ENCODE measurements at places on chromosomes 5 and 9.
A peak's percentile ranks its signal among the peaks of the same experiment; 100 is the strongest.

DNA sequence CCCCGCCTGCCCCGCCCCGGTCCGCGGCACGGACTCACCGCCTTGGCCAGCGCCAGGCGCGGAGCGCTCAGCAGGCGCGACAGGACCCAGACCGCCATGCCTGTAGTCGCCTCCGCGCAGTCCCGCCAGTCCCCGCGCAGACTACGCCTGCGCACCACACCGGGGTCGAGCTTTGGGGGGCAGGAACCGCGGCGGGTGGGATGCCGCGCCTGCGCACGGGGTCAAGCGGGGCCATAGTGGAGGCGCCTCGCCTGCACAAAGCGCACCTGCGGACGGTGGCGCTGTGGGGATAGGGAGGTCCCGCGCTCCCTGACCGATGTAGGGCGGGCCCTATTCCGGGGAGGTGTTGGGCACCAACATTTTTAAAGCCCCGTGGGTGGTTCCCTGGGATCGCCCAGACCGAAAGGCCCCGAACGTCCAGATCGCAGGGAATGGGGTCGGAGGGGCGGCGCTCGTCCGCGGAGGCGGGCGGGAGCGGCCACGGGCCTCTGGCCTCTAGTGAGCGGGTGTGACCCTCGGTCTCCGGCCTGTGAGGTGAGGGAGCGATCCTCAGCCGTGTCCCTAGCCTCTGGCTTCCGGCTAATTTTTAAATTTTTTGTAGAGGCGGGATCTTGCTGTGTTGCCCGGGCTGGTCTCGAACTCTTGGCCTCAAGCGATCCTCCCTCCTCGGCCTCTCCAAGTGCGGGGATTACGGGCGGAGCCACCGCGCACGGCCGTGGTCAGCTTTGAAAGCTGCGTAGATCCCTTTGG is 70.8 kb upstream of the LPCAT1 start:
- DNase-seq, result peak; percentile 89

GRCh38 chr9:70861797-70862196 is 259.6 kb downstream of the TRPM3 start:
- DNase-seq, result no peak

- DNase-seq, result no peak
Observed at GRCh38 chr5:13601112-13601511, 343.4 kb downstream of the DNAH5 start.

DNA sequence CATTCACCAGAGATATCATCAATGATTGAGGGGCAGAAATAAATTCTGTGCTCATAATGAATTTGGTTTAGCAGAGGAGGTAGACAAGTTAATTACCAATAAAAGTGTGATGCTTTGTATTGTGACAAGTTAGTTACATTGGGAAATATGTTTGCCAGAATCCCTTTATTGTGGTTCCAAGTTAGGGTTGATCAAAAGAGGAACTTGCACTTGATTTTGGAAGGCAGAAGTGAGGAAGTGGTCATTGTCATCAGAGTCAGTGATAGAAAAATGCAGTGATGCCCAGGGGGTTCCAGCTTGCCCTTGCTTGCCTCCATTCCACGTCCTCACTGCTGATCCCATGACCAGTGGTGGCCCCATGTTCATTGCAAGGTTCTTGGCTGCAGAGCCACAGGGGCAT is 69.7 kb downstream of the SVEP1 start:
- no peak for DNase-seq

DNA sequence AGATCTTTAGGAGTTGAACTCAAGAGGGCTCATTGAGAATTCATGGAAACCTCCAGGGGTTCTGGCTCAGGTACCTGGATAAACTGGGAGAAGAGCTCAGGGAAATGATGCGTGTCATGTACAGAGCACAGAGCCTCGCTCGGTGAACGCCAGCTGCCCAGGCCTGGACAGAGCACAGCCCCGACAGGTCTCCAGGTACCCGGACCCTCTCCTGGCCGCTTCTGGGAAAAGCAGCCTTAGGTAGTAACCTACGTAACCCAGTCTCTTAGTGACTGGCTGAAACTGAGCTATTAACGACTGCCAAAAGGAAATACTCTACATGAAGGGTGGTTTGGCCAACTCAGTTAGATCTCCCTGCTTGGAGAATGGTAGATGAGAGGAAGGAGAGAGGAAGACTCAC is 157.4 kb downstream of the TTLL11 start:
- no peak for DNase-seq

GRCh38 chr5:66231508-66231907 is 87.4 kb downstream of the SREK1 start:
- DNase-seq, result no peak

GRCh38 chr9:125447202-125447802 is 185.7 kb downstream of the GAPVD1 start:
- no peak for DNase-seq

- peak; percentile 59 for DNase-seq
Observed at GRCh38 chr5:172454358-172455086, at the start of gene SH3PXD2B. Gene SH3PXD2B, minus strand, starts transcription at chr5:172454525. Its CDS starts 173 bp downstream, at chr5:172454352.

- no peak for DNase-seq
Observed at GRCh38 chr9:28782630-28783029, 1209.3 kb upstream of the C9orf72 start.

- DNase-seq, result no peak
Observed at GRCh38 chr5:93580927-93581445, at the start of gene NR2F1-AS1. Gene NR2F1-AS1, minus strand, starts transcription at chr5:93581219.

DNA sequence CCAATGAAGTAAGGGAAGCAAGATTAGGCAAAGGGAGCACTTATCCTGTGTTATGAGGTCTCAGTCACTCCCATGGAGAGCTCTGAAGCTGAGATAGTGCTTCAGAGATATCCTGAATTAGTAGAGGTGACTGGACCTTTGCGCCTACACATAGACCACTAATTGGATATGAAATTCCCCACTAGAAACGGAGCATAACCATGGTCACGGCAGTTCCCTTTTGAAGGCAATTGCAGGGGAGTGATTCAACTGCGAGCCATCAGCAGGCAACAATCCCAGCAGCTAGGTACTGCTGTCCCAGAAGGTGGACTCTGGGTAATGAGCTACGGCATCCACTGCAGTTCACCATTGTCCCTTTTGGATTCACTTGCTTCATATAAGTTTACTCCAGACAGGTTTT is 267.7 kb upstream of the RASA1 start:
- no peak for DNase-seq

- DNase-seq, result peak; percentile 19
Observed at GRCh38 chr5:133052317-133053175, 733 bp downstream of the HSPA4 start.

GRCh38 chr5:97838214-97838613 is 655.2 kb upstream of the RIOK2 start:
- no peak for DNase-seq

DNA sequence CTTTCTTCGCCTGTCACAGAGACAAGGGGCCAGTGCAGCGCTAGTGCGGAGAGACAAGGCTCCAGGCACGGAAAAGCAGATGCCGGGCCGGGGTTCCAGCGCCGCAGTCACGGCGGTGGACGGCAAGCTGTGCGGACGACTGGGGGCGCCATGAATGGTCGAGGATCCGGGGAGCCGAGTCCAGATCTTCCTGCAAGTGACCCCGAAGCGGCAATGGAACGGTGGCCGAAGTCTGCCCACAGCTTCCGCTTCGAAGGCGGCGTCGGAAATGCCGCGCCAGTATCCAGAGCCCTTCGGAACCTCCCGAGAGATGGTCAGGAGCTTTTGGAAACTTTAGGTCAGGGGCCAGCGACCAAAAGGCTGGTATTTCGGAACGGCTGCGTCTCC is 601 bp upstream of the FAF2 start:
- no peak for DNase-seq

GRCh38 chr9:70065572-70065971 is 21.9 kb downstream of the MAMDC2 start:
- DNase-seq, result no peak

GRCh38 chr5:11941566-11941965 is 37.3 kb upstream of the CTNND2 start:
- DNase-seq, result no peak

- no peak for DNase-seq
Observed at GRCh38 chr9:82031538-82032280, 43.1 kb downstream of the SPATA31D1 start.

Data from naive thymus-derived CD8-positive, alpha-beta T cell (primary cell).